ENCODE measurements at places on chromosomes 3 and 15.

- peak; percentile 42 for DNase-seq
Observed at GRCh38 chr15:98671060-98672008, 23.0 kb downstream of the IGF1R start.

DNA sequence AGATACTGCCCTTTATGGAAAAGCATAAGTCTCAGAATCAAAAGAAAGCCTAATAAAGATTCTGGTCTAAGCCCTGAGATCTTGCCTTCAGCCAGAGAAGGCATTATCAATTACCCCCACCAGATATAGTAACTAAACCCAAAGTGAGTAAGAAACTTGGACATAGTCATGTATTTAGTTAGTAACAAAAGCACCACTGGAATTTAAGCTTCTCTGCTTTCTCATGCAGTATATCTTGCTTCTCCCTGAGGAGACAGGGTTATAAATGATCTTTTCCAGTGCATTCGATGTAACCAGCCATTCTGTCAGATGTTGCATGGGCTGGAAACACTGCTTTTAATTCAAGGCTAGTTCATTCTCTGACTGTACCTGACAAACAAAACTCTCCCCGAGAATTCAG lies 946.7 kb downstream of the NAALADL2 start:
- DNase-seq = no peak

DNA sequence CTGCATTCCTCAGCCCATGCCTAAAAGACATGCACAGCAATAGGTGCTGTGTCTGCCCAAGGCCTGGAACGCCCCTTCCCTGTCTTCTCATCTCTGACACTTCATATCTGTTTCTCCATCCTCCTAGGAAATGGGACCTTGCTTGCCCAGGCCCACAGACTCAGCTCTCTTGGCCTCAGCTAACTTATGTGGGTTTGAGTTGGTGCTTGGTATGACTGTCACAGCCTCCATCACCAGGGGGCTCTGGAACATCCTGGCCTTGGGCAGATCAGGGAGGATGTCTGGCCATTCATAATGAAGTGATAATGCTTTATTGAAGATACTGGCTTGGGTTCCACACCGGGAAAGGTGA lies 156.7 kb upstream of the SMAD3 start:
- no peak for DNase-seq

DNA sequence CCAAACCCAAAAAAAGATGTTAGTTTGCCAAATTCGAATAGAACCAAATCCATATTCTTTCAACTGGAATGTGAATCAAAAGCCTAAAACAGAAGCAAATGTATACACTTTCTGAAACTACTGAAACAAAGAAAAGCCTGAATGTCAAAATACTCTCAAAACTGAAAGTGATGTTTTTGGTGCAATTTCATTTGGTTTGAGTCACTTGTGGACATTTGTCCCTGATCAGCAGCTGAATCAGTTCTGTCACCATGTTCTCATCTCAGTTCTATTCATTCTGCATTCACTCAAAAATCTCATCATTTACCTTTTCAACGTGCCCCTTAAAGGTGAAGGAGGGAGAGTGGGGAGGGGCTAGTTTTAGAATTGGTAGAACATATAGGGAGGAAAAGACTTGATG lies 266.8 kb downstream of the ABHD5 start:
- DNase-seq = no peak

- DNase-seq = no peak
Observed at GRCh38 chr3:9247361-9247940, 2.0 kb downstream of the SRGAP3 start.

- no peak for DNase-seq
Observed at GRCh38 chr3:107990926-107991325, 99.9 kb downstream of the CD47 start.

DNA sequence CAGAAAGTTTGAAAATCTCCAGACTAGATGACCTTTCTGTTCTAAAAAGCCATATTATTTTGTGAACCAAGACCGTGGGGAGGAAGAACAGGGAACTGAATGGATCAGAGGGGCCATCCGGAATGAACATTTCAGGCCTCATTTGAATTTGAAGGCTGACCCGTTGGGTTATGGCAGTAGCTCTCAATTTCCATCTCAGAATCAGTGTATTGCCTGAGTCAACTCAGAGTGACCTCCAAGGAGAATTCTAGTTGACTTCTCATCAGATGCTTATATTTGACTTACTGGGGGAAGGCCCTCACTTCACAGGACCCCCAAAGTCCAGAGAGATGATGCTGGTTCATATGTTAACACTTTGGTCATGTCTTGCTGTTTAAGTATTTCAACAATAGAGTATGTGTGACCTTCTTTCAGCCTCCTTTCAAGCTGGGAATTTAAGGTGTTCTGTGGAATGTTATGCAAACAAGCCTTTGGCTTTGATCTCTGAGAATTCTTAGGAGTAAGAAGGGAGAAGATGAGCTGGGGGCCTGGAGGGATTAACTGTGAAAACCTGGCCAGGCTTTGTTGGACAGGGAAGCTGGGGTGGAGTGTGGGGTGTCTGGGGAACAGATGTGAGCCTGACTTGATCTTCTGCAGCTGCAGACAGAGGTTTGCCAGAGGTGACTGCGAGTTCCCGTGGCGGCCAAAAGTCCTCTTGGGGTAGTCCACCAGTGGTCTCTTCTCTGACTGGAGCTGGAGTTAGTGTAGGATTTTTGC lies 111.2 kb upstream of the RGMA start:
- DNase-seq = no peak

GRCh38 chr3:63998852-63999754 lies 24.2 kb downstream of the PSMD6 start:
- no peak for DNase-seq

DNA sequence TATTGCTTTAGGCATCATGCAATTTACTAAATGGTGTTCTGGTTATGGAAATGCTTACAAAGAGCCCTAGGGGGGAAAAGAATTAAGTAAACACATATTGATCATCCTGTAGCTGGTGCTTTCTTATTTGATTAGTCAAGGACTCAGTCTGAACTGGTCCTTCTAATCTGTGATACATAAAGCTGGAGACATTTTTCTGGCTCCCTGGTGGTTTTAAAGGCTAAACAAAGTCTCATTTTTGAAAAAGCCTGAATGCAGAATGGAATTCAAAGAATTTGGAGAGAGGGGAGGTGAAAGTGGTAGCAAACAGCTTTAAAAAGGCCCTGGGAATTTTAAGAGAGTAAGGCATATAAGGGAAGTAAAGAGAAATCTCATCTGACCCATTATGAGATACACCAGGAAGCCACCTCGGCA lies 149.7 kb downstream of the RBMS3 start:
- peak; percentile 31 for DNase-seq

GRCh38 chr15:33810073-33810595 lies 158.2 kb upstream of the CHRM5 start:
- no peak for DNase-seq

- DNase-seq = peak; percentile 65
Observed at GRCh38 chr15:74307827-74308811, 59.3 kb downstream of the CYP11A1 start.

GRCh38 chr3:128723477-128723876 lies 2.5 kb upstream of the RAB7A start:
- DNase-seq = no peak

DNA sequence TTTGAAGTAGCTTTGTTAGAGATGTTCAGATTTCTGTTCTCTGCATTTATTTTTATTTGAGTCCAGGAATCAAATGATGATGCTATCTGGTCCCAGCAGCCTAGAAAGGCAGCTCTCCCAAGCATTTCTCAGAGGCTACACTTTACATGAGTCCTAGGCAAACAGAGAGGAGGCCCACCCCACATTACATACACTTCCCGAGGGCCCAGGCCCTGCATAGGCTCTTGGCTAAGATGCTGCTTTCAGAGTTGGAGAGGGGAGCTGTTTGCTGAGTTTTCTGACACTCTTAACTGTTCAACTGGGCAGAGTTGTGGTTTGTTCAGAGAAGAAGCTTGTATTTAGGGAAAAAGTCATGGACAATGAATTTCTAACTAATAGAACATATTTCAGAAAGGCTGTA lies 117.9 kb upstream of the RGMA start:
- DNase-seq = no peak

- peak; percentile 9 for DNase-seq
Observed at GRCh38 chr3:182180654-182181385, 469.1 kb downstream of the SOX2 start.

- DNase-seq = no peak
Observed at GRCh38 chr3:48411606-48412374, 18.1 kb downstream of the PLXNB1 start.

DNA sequence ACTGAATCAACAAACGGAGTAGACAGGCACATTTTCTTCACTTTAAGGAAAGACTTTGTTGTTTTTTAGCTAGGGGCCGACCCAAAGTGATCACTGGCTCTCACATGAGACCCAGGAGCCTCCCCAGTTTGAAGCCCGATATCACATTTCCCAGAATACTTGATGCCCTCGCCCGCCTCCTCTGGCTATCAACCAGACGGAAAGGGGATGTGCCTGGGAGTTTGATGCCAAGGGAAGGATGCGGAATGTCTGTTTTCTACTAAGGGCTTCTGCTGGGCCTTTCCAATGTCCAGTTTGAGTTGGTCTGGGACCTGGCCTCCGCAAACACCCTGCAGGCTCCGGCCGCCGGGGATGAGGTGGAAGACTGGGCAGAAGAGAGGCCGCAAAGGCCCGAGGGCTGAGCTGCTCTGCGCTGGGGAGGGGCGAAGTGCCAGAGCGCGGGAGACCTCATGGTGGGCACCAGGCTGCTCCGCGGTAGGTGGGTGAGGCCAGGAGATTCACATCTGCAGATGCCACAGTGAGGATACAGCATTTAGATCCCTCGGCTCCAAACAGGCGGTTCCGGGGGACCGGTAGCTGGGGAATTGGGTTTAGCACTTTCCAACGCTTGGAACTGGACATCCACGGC lies 491 bp upstream of the ZNF774 start:
- DNase-seq = no peak

DNA sequence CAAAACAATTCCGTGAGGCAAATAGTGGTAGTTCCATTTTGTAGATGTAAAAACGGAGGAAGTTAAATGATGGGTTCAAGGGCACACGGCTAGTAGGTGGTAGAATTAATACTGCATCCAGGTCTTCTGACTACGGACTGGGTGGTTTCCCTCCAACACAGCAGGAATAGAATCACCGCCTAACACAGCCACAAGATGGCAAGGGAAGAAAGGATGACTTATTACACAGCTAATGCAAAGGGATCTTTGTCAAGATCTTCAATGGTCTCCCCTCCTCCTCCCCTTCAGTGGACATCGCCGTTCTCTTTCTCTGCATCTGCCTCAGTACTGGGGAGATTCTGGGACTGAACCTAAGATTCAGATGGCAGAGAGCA lies 524 bp upstream of the TOPBP1 start:
- peak; percentile 61 for DNase-seq

GRCh38 chr15:22253676-22254408 lies 173.5 kb downstream of the OR4M2 start:
- DNase-seq = no peak

GRCh38 chr15:97501291-97501690 lies 459.2 kb upstream of the ARRDC4 start:
- DNase-seq = no peak

DNA sequence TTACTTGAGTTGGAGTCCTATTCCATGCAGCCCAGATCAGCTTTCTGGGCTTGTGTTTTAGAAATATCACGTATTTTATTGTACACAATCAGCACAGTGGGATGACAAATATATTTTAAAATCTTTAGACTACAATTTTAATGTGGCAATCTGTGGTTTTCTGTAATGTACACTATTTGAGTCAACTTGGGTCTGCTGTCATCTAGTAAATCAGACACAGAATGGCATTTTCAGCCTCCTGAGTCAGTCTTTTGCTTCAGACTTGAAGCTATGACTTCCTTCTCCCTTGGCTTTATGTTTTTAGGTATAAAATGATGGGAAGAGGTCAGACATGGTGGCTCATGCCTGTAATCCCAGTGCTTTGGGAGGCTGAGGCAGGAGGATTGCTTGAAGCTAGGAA lies 232.1 kb downstream of the NECTIN3 start:
- peak; percentile 14 for DNase-seq

DNA sequence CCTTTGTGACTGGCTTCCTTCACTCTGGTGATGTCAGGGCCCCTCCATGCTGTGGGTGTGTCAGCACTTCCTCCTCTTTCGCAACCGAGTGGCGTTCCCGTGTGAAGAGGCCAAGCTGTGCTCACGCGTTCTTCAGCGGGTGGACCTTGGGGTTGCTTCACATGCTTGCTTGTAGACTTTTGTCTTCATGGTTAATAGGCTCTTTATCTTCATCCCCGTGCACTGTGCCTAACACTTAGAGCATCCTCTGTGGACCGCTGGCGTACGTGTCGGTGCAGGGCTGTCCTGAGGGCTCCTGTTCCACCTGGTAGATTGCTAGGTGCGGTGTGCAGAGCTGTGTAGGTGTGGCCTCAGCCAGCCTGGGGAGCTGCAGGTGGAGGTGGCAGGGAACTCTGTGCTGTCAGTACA lies 182.3 kb downstream of the OR4M2 start:
- DNase-seq = peak; percentile 13

DNA sequence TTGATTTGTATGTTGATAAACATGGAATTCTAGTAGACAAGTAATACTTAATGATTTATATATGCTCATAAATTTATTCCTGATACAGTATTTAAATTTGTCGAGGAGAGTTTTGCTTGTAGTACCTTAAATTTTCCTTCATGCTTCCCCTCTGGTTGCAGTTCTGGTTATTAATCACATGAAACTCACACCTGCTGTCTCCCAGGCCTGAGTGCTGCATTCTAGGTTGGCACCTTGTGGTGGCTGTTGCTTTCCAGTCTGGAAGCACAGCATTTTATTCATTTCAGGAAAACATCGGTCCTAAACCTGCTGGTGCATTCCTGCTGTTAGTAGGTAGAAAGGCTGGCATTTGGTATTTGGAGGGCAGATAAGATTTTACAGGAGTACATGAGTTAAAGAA lies 44.9 kb downstream of the ATP1B3 start:
- DNase-seq = no peak

DNA sequence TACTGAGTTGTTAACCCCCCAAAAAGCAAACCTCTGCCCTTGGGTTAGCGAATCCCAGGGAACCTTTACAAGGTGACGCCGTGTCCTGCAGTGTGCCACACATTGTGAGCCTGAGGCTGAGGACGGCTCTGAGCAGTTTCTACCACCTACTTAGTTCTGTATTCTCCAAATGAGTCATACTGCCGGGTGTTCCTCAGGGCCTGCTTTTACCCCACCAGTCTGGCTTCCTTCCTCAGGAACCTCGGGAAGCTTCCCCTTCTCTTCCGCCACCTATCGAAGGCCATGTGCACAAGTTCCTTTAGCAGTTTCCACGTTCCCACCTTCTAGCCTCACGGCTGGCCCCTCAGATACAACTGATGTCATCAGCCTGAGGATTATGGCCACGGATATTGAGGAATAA lies 384.0 kb upstream of the TPM1 start:
- DNase-seq = no peak

DNA sequence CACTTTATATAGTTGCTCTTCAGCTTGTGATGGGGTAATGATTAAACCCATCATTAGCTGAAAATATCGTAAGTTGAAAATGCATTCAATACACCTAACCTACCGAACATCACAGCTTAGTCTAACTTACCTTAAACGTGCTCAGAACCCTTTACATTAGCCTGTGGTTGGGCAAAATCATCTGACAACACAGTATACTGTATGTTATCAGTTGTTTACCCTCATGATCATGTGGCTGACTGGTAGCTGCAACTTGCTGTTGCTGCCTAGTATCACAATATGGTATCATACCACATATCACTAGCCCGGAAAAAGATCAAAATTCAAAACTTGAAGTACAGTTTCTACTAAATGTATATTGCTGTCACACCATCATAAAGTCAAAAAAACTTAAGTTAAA lies 9.5 kb downstream of the ZNF280D start:
- no peak for DNase-seq

Data from kidney tubule cell (primary cell).